ENCODE measurements at places on chromosomes 5 and 9. TPM values are rescaled to one million over a fixed set of nuclear protein-coding genes. Genes with fewer than 3 reads are reported as not detected.

The SPACA9 gene
- 0.87 TPM for total RNA-seq

The NUTM2G gene
- not detected for total RNA-seq

The LSM11 gene
- 8.4 TPM for total RNA-seq

The JMY gene
- 13.8 TPM for total RNA-seq

The PKD2L2 gene
- not detected for total RNA-seq

The BTNL3 gene
- under 0.01 TPM for total RNA-seq

The MYMK gene
- total RNA-seq, result not detected

The SPINK7 gene
- not detected for total RNA-seq

The DMGDH gene
- total RNA-seq, result 0.26 TPM

The ABCA1 gene
- 22.3 TPM for total RNA-seq

The CMYA5 gene
- 0.09 TPM for total RNA-seq

The FOXD4L4 gene
- total RNA-seq, result 0.09 TPM

The SARDH gene
- total RNA-seq, result 0.11 TPM

The SLC25A2 gene
- 0.09 TPM for total RNA-seq

The PCDHGA5 gene
- total RNA-seq, result 0.43 TPM

The SLC46A2 gene
- total RNA-seq, result not detected

The TNFSF8 gene
- total RNA-seq, result not detected

The PGM5 gene
- total RNA-seq, result 87.0 TPM

The ADGRV1 gene
- total RNA-seq, result 0.11 TPM

All from dermis lymphatic vessel endothelial cell (primary cell).